T-helper 2 cell treated with Interferon-gamma antibody and Interleukin-4, amounts not matched to agents 5 μg/mL and 100 μg/mL, for 36 hours (primary cell): ENCODE measurements at places on chromosomes 1 and 21.
A peak's percentile ranks its signal among the peaks of the same experiment; 100 is the strongest.

GRCh38 chr1:97906567-97907241 is 14.1 kb downstream of the DPYD start:
- DNase-seq: no peak

DNA sequence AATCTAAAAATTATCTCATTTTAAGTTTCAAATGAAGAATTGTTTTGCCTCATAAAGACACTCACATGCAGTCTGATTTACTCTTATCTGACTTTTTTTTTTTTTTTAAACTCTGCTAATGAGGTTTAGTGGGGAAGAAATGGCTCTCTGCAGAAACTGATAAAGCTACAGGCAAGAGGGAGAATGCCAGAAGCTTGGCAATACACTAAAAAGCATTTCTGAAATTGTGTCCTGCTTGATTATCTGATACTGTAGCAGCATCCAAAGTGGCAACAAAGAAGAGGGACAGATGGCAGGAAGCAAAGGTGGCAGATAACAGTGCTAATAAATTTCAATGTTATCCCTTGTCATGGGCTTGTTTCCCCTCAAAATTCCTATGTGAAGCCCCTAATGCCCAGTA is 1744.9 kb downstream of the NCAM2 start:
- DNase-seq: no peak

DNA sequence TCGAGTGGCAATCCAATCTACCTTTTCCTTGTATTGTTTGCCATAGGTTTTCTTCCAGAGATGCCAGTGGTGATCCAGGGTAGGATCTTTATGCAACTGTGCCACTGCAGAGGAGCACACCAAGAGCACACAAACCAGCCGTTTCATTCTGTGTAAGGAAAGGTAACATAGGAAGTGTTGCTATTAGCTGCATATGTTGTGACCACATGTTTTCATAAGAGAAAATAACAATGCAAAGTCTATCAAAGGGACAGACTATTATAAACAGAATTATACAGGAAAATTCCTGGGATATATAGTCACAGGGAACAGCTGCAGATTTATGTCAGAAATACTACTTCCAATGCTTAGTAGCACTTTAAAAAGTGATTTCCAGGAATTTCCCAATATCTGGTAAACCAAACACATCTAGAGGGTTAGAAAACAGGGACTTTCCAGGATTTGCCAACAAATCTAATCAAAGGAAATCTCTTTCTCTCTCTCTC is 919 bp downstream of the CTSS start:
- DNase-seq: no peak

DNA sequence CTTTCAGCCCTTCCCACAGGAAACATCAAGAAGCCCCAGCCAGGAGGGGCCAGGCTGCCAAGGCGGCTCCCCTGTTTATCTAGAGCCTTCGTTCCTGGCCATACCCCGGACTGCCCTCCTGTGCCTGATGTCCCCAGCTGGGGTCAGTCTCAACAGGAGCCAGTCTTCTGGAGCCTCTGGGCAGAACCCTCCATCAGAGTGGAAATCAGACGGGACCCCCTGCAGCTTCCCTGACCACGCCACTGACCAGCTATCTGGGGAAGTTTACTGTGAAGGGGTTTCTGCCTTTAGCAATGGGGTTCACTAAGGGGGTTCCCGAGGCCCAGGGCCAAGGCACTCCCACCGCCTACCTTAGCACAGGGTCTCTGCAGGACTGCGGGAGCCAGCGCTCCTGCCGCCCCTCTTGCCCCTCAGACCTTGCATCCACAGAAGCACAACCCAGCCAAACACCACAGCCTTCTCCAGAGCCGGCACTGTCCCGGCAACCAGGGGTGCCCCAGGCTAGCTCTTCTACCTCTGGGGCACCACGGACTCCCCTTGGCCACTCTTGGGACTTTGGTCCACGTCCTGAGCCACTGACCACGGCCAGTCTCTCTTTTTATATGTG is 3.5 kb upstream of the MTFR1L start:
- no peak for DNase-seq

DNA sequence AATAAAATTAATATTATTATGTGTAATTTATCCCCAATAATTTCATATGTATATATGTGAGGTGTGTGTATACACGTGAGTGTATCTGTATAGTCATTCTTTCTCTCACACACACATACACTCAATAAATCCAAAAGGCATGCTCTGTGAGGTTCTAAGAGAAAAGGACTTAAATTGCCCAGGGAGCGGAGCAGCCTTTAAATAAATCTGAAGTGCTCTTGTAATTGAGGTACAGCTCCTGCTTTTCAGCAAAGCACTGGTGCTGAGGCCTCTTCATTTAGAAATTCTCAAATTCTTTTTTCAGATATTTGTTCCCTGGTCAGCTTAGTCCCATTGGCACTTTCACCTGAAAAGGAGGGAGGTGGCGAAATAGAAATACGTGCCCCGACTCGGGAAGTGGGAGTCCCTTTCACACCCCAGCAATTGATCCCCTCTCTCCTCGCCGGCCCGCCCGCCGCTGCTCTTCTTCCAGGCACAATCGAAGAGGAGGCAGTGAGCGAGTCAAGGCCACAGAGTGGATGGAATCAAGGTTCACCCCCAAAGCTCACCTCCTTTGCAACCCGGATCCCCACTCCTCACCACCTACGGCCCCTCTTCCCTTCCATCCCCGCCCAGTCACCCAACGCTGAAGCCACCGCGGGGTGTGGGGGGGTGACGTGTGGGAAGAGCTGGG is 944 bp downstream of the PLPPR5 start:
- DNase-seq: no peak

- DNase-seq: no peak
These were observed 573 bp downstream of the PSMG1 start for GRCh38 chr21:39182484-39183271.

DNA sequence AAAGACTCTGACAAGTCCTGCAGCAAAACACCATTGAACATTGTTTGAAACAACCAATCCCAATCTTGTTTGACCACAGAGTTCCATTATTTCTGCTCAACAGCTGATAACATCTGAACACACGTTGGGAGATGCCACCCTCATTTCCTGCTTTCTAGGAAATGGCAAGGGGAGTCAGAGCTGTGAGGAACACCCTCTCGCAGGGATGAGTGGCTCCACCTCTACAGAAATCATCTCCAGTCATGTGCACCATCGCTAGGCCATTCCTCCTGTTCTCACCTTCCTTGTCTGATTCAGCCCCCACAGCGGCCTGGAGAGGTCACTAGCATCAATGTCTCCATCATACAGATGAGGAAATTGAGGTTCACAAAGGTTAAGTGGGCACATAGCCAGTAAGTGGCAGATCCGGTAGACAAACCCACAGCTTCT is 22.4 kb upstream of the RUNX3 start:
- peak; percentile 59 for DNase-seq

DNA sequence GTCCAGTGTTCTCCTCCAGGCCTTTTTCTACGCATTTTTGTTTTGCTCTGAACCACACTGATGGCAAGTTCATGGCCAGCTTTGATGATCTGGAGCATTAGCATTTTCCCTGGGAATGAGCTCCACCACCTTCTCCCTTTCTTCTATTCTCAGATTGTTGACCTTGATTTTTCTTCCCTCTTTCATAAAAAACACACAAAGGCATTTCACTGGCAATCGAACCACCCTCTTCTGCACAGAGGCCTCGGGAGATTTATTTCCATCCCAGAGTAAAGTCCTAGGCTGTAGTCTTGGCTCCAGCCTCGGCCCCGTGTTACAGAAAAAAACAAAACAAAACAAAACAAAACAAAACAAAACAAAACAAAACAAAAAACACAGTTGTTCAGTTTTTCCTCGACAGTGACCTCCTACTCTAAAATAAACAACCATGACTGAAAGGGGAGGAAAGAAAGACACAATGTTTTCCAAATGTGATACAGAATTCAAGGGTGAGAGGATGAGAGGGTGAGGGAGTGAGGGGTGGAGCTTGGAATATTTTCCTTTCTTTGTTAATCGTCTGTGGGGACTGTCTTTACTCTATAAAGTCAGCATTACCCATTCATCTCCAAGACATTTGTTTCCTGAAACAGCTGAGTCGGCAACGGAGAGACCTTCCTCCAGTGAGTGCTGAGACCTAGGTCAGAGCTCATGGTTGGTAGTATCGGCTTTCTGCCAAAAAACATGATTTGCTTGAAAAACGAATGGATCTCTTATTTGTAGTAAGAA is 29.8 kb upstream of the RNF186 start:
- DNase-seq: no peak

DNA sequence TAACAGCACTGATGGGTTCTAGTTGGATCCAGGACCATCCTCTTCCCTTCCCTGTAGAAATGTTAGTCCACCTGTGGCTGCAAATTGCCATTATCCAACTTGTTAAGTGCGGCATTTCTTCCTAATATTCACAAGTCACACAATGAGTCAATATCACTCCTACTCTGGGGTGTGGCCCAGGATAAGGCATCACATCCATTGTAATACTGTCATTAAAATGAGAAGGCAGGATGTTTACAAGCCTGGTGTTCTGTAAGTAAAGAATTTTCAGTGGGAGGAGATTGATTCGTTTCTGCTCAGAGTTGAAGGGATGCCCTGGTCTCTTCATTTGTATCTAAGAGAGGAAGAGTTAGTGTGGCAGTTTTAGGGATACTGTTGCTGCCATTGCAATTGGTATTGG is 18.1 kb upstream of the ARHGAP29 start:
- DNase-seq: no peak

DNA sequence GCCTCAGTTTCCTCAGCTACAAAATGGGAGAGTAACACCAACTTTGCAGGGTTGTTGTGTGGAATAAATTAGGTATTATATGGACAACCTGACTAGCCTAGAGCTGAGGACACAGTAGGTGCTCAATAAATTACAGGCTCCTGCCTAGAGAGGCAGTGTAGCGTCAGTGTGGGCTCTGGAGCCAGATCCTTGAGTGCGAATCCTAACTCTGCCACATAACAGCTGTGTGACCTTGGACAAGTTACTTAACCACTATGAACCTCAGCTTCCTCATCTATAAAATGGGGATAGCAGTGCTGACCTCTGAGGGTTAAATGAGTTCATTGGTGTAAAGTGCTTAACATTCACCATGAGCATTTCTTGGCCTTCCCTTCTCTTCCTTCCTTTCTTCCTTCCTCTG is 33.1 kb downstream of the RAP1GAP start:
- DNase-seq: no peak
